Activated CD8-positive, alpha-beta memory T cell treated with anti-CD3 and anti-CD28 coated beads, Interleukin-2, amount 50 U/mL, for 48 hours (primary cell): ENCODE measurements at places on chromosomes 2 and 18.

DNA sequence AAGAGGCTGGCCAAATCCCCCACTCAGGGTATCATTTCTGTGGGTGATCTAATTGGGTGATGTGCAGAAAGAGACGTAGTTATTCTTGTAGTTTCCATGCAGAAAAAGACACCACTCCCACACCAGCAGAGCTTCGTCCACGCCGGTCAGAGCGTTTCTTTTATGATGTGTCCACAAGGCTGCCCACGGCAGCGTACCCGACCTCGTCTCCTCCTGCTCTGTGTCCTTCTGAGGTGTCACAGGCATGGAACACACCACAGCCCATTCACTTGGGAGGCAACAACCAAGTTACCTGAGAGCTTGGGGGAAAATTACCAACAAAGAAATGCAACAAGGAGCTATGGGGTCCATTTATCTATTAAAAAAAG lies 131.3 kb downstream of the PXDN start:
- no peak for DNase-seq

GRCh38 chr2:62968168-62968567 lies 82.5 kb upstream of the OTX1 start:
- no peak for DNase-seq

GRCh38 chr2:12730265-12730664 lies 13.5 kb downstream of the TRIB2 start:
- no peak for DNase-seq

DNA sequence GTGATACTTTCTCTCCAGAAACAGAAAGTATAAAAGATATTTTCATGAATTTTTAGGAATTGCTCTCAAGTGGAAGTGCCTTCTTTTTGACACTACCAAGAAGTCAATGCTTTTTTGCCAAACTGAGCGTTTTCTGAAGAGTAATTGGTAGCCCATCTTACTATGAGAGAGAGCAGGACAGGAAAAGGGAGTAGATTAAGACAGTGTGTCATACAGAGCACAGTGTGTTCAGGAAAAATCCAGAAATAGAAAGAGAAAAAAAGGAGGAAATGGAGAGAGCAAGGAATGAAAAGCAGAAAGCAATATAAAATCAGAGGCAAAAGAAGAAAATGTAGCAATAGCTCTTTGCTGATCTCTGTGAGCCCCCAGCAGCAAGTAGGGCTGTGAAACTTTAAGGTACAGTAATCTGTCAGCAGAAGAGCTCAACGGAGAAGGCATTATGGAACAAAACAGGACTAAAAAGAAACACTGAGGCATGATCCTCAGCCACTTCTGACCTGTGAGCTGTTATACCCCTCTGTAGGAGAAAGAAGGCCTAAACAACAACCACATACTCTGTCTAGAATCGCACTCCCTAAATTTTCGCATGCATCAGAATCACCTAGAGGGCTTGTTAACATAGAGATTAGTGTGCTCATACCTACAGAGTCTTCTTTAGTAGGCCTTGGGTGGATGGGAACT lies 15.0 kb upstream of the PGAP1 start:
- no peak for DNase-seq

- DNase-seq: no peak
These were observed 105.7 kb upstream of the ZEB2 start for GRCh38 chr2:144625626-144626025.

GRCh38 chr18:49588971-49589370 lies 27.1 kb downstream of the LIPG start:
- DNase-seq: no peak

- DNase-seq: no peak
These were observed 88.5 kb downstream of the FIGN start for GRCh38 chr2:163647300-163647699.

GRCh38 chr18:69944436-69944835 lies 3.2 kb downstream of the CD226 start:
- DNase-seq: no peak

DNA sequence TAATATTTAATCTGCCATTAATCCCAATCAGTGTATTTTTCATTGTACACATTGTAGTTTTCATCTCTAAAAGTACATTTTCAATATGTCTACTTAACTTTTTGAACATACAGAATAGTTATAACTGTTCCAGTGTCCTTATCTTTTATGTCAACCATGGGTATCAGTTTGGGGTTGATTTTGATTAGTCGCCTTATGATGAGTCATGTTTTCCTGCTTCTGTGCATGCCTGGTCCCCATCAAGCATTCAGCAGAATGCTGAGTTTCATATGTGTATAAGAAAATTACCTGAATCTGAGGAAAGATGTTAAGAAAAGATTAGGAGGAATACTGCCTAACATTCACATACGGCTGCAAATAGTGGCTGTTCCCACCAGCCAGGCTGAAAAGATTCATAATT lies 17.7 kb downstream of the SPDYA start:
- DNase-seq: no peak

- DNase-seq: no peak
These were observed 264.7 kb downstream of the PTH2R start for GRCh38 chr2:208671284-208671683.

GRCh38 chr18:9720327-9720726 lies 12.2 kb downstream of the RAB31 start:
- DNase-seq: no peak

- no peak for DNase-seq
These were observed 40.6 kb upstream of the INHBB start for GRCh38 chr2:120305296-120305695.

GRCh38 chr2:23453432-23453831 lies 68.5 kb downstream of the KLHL29 start:
- no peak for DNase-seq

DNA sequence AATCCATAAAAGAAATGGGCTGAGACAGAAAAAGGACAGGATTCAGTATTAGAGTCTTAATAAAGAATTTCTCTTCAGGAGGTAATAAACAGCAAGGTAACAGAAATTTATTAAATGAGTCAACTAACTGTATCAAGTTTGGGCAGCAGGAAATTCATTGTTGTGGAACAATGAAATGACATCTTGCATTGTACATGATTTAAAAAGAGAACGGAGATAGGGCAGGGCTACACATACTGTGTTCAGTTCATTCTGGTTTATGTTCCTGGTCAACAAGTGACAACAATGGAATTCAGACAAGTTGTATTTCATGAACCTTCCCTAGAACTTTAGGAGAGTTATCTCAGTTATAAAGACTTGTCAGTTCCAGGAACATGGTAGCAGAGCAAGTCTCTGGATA lies 961.3 kb downstream of the SOCS6 start:
- DNase-seq: no peak

- no peak for DNase-seq
These were observed 42.0 kb upstream of the EDAR start for GRCh38 chr2:109030870-109031475.

GRCh38 chr2:111679202-111679601 lies 204.8 kb downstream of the ANAPC1 start:
- no peak for DNase-seq

- no peak for DNase-seq
These were observed 442.3 kb downstream of the GRB14 start for GRCh38 chr2:164178835-164179465.

DNA sequence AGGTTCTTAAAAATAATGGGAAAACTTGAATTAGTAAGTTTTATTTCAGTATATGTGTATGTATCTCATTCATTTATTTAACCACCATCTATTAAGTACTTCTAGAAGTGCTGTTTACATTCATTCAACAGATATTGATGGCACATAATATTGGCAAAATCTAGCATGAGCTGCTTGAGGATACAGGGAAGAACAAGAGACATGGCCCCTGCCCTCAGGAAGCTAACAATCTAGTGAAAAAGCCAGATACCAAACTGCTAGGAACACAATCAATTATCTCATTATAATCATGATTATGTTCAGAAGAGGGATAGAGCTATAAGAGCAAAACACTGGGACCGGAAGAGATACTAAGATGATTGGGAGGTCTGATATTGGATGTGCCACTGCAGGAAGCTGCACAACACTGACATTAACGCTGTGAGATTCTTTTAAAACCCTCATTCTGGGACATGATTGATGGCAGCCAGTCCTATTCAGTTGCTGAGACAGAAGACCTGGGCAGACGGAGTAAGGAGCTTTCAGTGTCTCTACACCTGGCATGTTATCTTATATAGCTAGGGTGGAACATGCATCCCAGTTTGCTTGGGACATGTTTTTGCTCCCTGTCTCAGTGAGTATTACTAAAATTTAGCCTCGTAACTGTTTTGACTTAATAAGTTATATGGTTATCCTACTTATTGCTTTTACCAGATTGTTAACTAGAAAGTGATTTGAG lies 314.1 kb downstream of the STK39 start:
- DNase-seq: no peak

DNA sequence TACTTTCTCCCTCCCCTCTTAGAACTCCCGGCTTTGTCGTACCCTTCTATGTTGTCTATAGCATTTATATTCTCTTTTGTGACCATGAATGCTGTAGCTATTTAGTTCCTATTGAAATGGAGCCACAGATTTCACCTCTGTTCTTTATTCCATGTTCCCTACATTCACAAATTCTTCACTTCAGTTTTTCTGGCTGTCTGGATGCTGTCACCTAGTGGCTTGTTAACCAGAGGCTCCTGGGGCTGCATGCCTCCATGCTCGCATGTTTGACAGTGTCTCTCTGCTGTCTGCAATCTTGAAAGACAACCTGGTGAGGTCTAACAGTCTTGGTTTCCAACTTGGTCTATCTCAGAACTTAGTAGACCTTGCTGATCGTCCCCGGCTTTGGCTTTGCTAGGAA lies 48.2 kb downstream of the CFAP221 start:
- no peak for DNase-seq

- no peak for DNase-seq
These were observed 301.8 kb downstream of the NBAS start for GRCh38 chr2:15259356-15259756.

- DNase-seq: no peak
These were observed 35.3 kb upstream of the FAM98A start for GRCh38 chr2:33634261-33634910.

GRCh38 chr2:126507425-126507911 lies 148.5 kb upstream of the GYPC start:
- DNase-seq: no peak

- DNase-seq: no peak
These were observed 40.8 kb downstream of the LMAN2L start for GRCh38 chr2:96699021-96699420.

- no peak for DNase-seq
These were observed 506.6 kb downstream of the NR4A2 start for GRCh38 chr2:155825876-155826275.

- DNase-seq: no peak
These were observed 91.6 kb downstream of the TMX3 start for GRCh38 chr18:68623342-68623741.

GRCh38 chr2:237227592-237228280 lies 142.0 kb downstream of the COPS8 start:
- DNase-seq: peak; percentile 54

DNA sequence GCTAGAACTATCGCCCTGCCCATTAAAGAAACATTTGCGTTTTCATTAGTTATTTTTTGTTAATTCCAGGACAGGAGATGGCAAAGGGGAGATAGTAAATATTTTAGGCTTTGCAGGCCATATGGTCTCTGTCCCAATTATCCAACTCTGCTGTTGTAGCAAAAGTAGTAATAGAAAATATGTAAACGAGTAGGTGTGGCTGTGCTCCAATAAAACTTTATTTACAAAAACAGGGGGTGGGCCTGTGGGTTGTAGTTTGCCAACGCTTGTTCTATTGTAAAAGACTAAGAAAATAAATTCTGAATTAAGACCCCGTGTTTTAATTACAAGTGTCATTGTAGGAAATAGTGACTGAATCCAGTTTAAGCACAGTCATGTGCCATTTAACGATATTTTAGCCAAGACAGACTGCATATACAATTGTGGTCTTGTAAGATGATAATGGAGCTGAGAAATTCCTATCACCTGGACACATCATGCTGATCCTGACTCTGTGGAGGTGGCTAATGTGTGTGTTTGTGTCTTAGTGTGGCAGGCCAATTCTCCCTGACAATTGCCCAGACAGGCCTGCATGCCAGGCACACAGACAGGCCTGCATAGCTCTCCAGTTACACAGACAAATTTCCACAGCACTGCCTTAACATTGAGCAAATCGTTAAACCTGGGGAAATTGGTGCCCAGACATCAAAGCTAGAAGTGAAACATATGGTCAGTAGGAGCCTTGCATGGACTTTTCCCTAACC lies 76.4 kb downstream of the SKA1 start:
- DNase-seq: no peak

DNA sequence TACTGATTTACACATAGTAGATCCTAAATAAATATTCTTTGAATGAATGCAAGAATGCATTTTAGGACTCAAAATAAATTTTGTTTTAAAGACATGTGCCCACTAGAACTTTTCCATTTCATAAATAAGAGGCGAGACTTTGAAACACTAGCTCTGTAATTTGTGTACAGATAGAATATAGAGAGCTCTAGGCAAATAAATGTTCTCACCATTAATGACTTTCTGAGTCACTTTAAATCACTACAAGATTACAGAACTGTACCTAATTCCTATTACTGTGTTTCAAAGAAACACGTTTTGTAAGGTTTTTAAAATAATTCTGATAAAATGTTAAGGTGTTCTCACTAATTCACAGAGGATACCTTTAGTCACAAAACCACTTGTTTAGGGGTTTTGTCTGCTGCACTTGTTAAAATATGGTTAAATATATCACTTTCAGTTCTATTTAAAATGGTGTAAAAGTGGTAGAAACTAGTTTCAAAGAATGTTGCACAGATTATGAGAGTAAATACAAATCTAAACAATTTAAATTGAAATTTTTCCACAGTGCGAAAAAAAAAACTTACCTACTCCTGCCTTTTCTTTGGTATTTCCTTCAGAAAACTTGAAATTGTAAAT lies 158.7 kb upstream of the ZC3H15 start:
- DNase-seq: no peak

GRCh38 chr2:4556135-4556896 lies 852.9 kb downstream of the DCDC2C start:
- DNase-seq: no peak

DNA sequence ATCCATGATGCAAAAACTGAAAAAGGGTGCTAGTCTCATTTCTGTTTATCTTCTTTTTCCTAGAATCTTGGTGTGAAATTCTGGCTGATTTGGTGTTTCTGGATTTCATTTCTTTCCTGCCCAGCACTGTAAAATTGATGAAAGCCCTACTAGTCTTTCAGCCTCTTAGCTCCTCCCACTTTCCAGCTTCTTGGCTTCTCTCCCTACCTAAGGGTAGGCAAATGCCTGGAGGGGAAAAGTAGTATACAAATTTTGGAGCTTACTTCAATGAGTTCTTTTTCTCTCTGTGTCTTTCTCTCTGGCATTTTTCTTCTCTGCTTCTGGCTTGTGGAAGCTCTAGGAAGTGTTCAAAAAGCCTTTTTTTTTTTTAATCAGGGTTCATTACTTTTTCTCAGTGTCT lies 160.5 kb downstream of the XIRP2 start:
- DNase-seq: no peak

- DNase-seq: no peak
These were observed 182.2 kb upstream of the ATP5MC3 start for GRCh38 chr2:175363699-175364098.

GRCh38 chr18:1825296-1825695 lies 746.0 kb downstream of the METTL4 start:
- DNase-seq: no peak

GRCh38 chr18:62321201-62321600 lies 3.9 kb upstream of the TNFRSF11A start:
- no peak for DNase-seq

- DNase-seq: peak; percentile 59
These were observed 526.9 kb upstream of the ID2 start for GRCh38 chr2:8154936-8155335.

- no peak for DNase-seq
These were observed 971 bp downstream of the ZNF385B start for GRCh38 chr2:179860255-179861026.

GRCh38 chr2:46375566-46376125 lies 78.4 kb downstream of the EPAS1 start:
- peak; percentile 28 for DNase-seq

- no peak for DNase-seq
These were observed at the start of gene PLEK for GRCh38 chr2:68365087-68365486. Gene PLEK (plus strand): TSS chr2:68365282. CDS start chr2:68365352, 70 bp downstream.
